ENCODE measurements at places on chromosomes 6 and 20.

- DNase-seq: no peak
Observed at GRCh38 chr6:35780719-35781118, at the start of gene CLPSL1. TSS of gene CLPSL1 (plus strand) at chr6:35781019. CDS start at chr6:35781111, 92 bp downstream.

- no peak for DNase-seq
Observed at GRCh38 chr20:45352729-45353128, 4.5 kb upstream of the SDC4 start.

DNA sequence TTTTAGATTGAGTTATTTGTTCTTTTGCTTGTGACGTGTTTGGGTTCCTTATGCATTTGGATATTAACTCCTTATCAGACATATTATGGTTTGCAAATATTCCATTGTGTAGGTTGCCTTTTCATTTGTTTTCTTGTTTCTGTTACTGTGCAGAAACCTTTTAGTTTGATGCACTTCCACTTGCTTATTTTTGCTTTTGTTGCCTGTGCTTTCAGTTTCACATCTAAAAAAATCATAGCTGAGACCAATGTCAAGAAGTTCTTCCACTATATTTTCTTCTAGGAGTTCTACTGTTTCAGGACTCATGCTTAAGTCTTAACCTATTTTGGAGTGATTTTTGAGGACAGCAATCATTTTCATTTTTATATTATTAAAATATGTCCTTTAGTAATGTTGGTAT, 113.5 kb downstream of the EPM2A start:
- DNase-seq: no peak

DNA sequence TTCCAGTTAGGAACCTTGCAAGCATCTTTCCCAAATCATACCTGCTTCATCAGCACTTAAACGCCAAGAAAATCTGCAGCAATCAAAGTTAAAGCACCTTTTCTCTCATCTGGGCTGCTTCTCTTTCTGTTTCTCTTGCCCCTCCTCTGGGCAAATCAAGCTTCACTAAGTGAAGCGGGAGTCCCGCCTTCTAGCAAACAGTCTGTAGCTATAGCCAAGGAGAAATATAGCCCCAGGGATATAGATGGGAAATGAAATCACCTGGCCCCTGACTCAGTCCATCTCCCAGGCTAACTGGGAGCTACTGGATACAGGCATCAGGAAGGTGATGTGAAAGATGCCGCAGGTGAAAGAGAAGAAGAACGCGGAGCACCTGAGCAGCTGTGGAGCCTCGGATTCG, 481.9 kb downstream of the C6orf118 start:
- DNase-seq: no peak

- DNase-seq: no peak
Observed at GRCh38 chr6:156590482-156590881, 186.7 kb upstream of the ARID1B start.

GRCh38 chr6:124741341-124741740, 220.9 kb upstream of the RNF217 start:
- no peak for DNase-seq

- no peak for DNase-seq
Observed at GRCh38 chr6:40125680-40126394, 191.6 kb upstream of the MOCS1 start.

DNA sequence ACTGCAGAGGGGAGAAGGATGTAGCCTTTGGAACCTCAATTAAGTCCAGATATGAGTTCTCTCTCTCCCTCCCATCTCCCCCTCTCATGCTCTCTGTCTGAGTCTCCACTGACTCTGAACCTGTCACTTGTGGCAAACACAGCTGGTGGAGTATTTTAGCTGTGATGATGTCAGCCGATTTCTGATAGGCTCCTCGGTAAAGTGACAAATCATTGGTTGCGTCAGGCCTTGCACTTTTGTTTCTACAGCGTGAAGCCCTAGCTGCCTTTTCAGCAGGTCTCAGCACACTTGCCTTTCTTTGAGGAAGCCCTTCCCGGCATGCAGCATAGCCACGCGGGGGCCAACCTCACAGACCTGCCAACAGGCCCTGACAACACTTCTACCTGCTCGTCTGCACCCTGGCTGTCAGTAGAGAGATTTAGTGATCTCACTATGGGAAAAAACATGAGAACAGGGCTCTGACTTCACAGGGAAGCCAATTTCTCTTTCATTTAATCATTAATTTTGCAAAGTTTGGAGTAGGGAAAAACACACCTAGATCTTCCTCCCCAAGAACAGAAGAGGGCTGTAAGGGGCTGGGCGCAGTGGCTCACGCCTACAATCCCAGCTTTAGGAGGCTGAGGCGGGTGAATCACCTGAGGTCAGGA, 84.4 kb downstream of the GMPR start:
- DNase-seq: no peak

DNA sequence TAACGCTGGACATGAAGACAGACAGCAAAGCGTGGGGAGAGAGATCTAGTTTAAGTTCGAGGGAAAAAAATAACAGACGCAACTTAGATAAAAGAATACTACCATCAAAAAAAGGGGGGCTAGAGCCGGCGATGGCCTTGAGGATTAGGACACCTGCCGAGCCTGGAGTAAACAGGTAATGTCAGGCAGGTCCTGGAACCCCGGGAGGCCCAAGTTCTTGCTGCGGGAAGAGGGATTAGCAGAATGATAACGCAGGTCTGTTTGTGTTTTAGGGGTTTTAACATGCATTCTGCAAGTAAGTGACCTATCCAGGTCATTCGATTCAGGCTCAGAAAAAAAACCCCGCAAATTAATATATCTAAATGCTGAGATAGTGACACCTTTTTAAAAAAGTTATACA, 754 bp upstream of the TMEM170B start:
- no peak for DNase-seq

GRCh38 chr6:46491628-46492547, 639 bp upstream of the RCAN2 start:
- DNase-seq: peak; percentile 24

DNA sequence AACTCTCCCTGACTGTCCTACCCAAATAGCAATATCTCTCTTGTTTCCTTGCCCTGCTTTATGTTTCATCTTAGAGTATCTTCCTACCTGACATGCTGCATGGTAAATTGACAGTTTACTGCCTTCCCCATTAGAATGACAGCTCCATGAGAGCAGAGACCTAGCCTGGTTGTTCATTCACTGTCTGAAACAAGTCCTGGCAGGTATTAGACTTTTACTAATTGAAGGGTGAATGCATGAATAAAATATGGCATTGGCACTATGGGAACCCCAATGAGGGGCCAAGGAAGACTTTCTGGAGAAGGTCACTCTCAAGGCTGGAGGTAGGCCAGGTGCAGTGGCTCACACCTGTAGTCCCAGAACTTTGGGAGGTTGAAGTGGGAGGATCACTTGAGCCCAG, 3.8 kb upstream of the CITED2 start:
- no peak for DNase-seq

GRCh38 chr6:28768187-28768913, 155.4 kb downstream of the TRIM27 start:
- DNase-seq: no peak

GRCh38 chr6:24844903-24845302, 46.2 kb upstream of the ARMH2 start:
- no peak for DNase-seq

GRCh38 chr6:144262470-144263369, 22.4 kb upstream of the UTRN start:
- DNase-seq: no peak

- DNase-seq: no peak
Observed at GRCh38 chr6:143963158-143963919, 44.7 kb downstream of the PLAGL1 start.

GRCh38 chr20:63114006-63114692, 101.8 kb downstream of the YTHDF1 start:
- no peak for DNase-seq

DNA sequence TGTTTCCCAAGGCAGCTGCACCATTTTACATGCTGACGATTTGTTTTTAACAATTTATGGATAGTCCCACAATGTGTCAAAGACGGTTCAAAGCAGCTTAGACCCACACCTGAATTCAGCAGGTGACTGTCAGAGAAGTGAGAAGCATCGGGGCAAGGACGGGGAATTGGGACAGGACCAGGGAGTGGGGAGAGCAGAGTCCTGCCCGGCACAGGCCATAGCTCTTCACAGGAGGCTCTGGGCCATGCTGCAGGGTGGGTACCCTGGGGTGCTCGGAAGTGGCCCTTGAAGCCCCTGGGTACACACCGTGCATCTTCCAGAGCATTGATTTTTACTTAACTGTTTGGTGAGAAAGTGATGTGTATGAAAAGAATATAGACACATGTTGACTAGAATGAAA, 33.2 kb upstream of the PHACTR3 start:
- no peak for DNase-seq

DNA sequence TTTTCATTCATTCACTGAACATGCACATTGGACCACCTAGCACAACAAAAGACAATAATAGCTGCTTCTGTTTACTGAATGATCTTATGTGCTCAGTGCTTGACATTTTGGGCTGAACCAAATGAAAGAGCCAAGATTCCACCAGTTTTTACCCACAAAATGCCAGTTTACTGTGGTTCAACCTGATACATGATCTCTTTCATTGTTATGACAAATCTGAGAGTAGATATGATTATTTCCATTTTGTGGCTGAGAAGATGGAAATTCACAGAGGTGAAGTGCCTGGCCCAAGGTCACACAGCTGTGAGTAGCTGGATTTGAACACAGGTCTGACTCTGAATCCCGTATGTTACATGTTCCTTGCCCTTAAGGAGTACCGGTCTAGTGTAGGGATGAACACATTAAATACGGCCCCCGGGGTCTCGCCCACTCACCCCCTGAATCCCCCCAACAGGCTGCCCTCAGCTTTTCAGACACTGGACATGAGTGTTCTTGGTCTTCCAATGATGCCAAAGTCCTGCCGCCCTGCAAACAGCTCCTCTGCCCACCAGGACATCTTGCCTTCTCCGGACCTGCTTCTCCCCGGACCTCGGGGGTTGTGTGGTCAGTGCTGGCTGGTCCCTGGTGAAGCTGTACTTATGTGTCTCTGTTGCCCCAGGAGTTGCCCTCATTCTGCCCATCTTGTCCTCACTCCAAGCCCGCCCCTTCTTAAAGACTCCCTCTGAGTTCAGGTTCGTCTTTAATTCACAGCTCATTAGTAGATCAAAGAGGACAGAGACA, 58.6 kb upstream of the SLC32A1 start:
- DNase-seq: no peak

GRCh38 chr6:162798546-162799266, 70.9 kb downstream of the PACRG start:
- DNase-seq: no peak

DNA sequence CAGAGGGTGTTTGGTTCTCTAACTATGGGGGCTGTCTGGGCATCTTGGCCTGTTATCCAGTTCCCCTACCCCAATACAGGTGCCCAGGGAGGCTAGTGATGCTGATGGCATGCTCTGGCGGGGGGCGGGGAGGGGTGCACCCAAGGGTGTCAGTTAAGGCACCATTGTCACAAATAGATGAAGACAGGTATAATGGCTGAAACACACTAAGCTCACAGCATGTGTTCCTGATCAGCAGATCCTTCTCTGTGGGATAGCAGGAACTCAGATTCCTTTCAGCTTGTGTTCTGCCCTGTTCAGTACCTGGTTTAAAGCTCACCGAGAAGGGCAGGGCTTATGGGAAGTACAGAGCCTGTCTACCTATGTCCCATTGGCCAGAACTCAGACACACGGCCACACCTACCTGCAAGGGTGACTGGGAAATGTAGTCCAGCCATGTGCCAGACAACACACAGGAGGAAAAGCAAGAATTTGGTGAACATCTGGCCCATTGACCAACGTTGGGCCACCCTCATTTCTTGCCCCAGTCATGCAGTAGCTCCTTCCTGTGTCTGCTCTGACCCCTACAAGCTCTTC, 3.4 kb upstream of the RSPO4 start:
- peak; percentile 63 for DNase-seq

DNA sequence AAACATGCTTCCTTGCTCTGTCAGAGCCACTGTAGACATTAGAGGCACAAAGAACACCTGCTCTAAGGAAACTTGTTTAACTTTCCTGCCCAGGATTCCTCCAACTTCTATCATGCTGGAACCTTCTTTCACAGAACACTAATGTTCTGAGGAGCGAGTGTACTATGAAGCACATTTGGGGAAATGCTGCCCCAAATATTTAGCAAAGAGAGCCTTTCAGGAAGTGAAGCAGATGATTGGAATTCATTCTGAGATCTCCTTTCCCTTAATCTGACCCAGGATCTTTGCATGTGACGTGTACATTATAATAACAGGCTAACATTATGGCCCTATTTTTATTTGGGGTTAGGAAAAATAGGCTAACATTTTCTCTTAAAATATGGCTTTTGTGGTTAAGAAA, 21.0 kb upstream of the FYN start:
- DNase-seq: no peak

DNA sequence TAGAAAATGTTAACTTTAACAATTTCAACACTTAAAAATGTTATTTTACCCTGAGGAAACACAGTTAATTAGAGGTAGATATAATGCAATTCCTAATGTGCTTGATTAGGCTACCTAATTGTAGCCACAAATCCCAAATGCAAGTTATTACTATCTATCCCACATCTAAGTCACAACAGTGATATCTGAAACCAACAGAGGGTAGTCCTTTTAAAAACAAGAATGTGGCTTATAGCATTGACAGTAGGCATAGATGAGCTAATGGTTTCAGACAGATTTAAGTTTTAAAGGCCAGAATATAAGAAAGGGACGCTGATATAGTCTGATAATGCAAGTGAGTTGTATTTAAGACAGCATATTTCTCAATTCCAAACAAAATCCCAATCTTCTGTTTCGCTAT, 23.0 kb downstream of the PLN start:
- DNase-seq: no peak

DNA sequence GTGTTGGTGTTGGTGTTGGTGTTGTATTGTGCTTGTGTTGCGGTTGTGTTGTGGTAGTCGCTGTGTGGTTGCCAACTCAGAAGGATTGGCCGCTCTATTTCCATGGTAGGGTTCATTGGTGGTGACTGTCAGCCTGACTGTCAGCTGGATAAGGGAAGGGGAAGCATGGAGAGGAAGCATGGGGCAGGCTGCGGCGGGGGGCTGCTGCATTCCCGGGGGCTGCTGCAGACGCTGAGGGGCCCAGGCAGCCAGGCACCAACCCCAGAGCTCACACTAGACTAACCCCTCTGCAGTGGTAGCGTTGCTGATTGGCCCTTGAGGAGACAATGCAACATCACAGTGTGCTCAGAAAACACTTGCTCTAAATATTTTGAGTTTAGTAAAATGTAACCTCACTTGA, 199.2 kb downstream of the SMOC2 start:
- DNase-seq: no peak

DNA sequence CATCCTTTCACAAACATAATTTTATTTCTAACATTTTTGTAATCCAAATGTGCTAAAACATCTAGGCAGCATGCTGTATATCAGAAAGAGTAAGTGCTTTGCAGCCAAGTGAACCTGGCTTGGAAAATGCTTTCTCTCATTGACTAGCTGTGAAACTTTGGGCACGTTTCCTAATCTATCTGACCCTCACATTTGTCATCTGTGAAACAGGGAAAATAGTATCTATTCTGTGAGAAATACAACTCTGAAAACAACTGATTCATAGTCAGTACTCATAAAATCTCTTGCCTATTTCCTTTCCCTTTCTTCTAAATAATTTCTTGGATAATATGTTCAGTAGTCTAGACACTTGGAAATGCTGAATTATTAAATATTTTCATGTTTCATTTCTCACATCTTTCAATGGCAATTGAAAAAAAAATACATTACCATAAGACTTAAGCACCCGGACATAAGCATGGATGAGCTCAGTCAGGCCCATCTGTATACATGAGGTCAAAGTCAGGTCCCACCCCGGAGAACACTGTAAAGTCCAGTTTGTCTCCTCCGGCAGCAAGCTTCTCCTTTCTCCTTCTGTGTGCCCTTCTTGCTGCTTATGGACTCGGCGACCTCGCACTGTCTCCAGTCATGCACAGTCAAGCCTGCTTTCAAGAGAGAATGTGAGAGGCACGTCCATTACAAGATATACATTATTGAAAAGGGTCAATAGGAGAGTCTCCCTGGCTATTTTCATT, 455.0 kb upstream of the SOX4 start:
- no peak for DNase-seq

- no peak for DNase-seq
Observed at GRCh38 chr20:49938173-49939163, 2.3 kb downstream of the RNF114 start.
